ENCODE measurements at places on chromosomes 1 and 21.

DNA sequence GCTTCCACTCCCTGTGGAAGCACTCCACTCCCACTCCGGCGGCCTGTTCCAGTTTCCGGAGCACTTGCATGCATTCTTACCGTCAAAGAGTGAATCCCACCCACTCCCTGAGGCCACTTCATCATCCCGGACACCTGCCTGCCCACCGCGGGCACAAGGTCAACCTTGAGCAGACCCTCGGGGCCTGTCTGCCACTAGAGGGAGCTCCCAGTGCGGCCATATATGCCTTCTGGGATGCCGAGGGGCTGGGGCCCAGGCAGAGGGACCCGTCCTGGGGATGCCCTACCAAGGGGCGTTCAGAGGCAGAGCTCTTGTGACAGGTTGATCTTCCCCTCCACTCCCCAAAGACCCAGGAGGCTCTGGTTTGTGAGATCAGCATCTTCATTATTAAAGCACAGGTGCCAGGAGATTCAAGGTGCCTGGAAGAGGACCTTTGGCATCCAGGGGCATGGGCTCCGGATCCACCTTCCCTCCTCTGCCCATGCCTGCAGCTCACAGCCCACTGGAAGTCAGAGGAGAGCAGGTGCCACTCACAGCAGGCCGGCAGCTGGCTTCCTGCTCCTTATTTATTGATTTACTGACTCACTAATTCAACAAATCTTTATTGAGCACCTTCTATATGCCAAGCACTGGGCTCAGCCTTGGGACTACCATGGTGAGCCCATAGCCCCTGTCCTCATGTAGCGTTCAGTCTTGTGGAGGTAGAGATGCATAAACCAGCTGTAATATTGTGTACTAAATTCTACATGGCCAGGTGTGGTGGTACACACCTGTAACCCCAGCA lies 47.3 kb downstream of the UBIAD1 start:
- DNase-seq = peak; percentile 10

DNA sequence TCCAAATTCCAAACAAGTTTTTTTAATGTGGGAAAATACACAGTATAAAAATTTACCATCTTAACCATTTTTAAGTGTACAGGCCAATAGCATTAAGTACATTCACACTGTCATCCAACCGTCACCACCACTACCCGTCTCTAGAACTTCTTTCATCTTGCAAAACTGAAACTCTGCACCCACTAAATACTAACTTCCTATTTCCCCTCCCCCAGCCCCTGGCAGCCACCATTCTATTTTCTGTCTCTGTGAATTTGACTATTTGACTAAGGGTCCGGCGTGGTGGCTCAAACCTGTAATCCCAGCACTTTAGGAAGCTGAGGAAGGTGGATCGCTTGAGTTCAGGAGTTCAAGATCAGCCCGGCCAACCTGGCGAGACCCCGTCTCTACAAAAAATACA lies 36.1 kb downstream of the CLSTN1 start:
- peak; percentile 65 for DNase-seq

DNA sequence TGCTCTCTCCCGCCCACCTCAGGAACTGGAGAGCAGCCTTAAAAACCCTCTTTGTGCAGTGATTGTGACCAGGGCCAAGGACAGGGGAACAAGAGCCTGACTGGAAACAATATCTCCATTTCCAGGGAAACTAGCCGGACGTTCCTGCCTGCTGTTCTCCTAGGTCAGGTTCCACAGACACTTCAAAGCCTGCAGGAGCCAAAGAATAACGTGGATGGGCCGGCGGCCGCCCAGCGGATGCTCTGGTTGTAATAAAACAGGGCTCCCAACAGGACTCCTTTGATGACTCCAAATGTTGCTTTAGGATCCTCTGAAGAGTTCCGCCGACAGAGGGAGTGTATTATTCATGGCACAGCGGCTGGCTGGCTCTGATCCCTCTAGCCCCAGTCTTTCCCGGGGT lies 162.2 kb downstream of the PLXNA2 start:
- DNase-seq = no peak

GRCh38 chr1:48756683-48757316 lies 19.9 kb downstream of the BEND5 start:
- no peak for DNase-seq

DNA sequence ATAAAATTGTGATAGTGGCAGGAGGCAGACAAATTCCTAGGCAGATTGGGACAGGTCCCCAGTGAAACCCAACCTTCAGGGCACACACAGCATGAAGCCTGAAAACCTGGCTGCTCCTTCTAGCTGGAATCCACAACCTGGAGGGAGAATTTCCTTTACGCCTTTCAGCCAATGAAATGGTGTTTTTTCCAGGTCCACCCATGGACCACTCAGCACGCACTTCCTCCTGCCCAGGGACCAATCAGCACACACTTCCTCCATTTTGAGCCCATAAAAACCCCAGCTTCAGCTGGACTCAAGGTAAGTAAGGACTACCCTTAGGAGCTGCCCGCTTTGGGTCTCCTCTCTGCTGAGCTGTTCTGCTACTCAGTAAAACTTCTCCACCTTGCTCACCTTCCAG lies 120.1 kb downstream of the AKT3 start:
- DNase-seq = no peak

- DNase-seq = no peak
These were observed 57.8 kb downstream of the KCNJ15 start for GRCh38 chr21:38314558-38314957.

DNA sequence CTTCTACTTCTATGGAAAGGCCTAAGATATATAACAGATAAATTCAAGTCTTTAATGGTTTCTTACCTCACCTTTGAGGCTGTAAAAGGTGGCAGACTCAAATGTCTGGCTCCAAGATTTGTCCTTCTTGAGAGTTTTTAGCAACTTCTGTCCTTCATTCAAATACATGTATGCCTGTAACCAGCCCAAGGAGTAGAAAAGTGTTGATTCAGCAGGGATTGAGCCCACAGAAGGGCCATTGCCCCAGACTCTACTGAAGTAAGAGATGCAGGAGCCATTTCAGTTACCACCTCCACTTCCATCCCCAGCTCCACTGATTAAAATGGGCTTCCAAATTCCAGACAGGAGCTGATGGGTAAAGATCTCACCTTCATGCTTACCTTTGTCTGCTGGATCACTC lies 80.0 kb downstream of the ADCY10 start:
- DNase-seq = no peak

DNA sequence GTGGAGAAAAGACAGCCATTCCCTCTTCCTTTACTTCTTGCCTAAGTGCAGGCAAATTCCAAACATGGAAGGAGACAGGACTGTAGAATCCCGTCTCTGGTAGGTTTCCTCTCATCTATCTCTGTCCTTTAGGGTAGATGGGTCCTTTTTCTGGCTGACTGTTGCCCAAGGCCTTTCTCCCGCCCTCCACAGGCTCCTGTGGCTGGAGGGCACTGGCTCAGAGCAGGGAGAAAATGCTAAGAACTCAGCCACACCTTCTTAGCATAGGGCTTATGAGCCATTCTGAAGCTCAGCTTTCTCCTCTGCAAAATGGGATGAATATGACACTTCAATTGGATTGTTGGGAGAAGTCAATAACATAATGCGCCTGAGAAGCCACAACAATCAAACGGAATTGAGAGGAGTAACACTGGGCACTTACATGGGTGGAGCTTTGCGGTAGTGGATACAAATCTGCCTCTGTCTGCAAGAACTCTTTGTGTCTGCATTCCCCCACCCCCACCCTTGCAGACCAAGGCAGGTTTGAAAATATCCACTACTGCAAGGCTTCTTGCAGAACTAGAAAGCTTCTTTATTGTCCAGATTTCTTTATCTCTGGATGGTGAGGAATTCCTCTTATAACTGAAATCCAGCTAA lies 94.7 kb downstream of the CSMD2 start:
- DNase-seq = no peak

- DNase-seq = no peak
These were observed 60.5 kb downstream of the CAPN9 start for GRCh38 chr1:230807561-230808280.

- no peak for DNase-seq
These were observed 21.3 kb upstream of the ATF3 start for GRCh38 chr1:212587016-212587887.

- peak; percentile 75 for DNase-seq
These were observed 5.9 kb upstream of the TTC22 start for GRCh38 chr1:54806931-54807611.

- no peak for DNase-seq
These were observed 160.5 kb downstream of the PTBP2 start for GRCh38 chr1:96882096-96882495.

DNA sequence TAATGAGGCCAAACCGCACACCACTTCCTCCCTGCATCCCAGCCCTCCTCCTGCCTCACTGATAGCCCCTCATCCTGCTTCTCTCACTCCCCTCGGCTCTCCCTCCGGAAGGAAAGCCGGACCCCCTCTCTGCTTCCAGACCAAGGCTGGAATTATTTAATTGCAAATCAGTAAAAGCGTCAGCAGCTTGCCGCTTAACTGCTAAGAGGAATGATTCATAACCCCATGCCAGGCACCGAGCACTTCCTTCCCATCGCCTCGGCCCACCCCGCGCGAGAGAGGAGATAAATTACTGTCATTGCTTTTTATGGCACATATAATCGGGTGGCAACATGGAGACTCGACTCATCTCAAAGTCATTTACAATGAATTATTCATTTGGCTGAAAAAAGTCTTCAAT lies 77.3 kb downstream of the UBIAD1 start:
- DNase-seq = no peak

DNA sequence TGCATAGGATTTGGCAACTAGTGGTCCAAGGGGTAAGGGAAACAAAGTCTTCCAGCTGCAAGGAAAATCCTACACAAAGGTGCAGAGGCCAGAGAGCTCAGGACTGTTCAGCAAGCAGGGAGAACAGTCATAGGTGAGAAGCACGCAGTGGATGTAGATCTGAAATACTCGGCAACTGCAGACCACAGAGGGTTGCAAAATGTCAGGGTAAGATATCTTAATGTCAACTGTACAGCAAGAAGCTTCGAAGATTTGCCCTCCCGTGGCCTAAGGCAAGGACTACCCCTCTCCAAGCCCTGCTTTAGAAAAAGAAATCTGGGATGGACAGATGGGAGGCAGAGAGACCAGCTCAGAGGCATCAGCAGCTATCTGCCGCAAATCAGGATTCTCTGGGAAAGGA lies 153.4 kb upstream of the IRF2BP2 start:
- DNase-seq = no peak

- no peak for DNase-seq
These were observed 89.8 kb downstream of the MRPL37 start for GRCh38 chr1:54289712-54290233.

DNA sequence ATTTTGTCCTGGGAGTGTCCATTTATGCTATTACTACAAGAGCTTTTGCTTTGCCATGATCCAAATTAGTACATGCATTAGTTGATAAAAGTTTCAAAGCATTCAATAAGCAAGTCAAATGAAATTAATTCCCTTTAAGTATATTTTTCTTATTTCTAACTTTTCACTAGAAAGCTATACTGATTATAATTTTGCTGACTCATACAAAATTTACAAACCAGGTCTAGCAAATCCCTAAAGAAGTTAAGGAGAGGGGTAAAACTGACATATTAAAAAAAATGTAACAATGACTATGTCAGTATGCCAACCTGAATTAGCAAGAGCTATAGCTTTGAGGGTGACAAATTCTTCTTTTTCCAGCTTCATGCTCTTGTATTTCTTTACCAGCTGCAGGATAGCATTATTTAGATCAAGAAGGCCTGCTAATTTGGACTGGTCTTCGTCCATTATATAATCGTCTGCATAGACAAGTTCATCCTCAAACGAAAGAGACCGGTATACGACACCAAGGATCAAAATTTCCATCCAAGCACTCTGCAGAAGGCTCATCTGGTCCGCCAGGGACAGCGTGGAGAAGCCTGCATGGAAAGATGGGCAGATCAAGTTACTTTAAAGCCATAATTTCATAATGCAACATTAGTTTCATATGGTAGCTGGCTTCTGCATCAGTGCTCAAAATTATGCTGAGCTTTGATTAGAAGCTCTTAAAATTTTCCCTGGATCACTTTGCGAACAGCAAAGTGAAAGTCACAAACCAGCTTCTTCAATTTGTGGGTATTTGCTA lies 95.8 kb upstream of the USH2A start:
- DNase-seq = no peak

DNA sequence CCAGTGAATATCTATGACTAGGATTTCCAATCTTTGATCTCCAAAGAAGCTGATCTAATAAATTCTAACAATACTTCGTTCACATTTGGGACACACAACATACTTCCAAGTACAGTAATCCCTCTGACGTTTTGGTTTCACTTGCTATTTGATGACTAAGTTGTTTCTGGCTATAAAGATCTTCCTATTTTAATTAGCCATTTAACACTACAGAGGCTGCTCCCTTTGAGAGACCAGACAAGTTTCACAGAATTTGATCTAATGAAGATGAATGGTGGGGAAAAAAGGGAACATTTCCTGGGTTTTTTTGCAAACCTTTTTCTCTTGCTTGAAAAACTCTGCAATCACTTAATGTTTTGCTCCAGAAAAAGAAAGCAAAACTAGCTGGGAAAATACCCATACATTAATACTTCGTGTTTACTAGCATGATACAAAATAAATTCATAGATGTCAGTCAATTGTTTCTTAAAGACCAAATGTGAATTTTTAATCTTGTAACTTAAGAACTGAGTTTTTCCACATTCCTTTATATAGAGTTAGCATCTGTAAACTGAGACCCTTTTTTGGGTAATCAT lies 28.0 kb upstream of the GLIS1 start:
- peak; percentile 23 for DNase-seq

DNA sequence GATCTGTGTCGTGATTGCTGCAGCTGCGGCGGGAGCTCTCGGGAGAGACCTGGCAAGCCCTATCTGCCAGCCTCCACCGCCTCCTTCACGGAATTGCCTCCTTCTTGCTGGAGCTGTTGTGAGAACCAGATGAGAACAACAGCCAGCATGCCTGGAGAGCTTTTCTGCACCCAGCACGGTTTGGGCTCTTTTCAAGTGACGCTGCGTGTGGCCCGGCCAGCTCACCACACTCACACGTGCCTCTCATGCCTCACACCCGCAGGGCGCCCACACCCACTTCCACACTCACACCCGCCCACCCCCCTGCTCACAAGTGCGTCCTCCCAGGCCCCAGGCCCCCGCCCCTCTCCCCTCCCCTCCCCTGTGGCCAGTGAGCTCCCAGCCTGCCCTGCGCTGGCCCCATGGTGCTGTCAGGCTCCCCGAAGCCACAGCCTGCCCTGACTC lies 135.7 kb upstream of the RUNX3 start:
- DNase-seq = peak; percentile 70

DNA sequence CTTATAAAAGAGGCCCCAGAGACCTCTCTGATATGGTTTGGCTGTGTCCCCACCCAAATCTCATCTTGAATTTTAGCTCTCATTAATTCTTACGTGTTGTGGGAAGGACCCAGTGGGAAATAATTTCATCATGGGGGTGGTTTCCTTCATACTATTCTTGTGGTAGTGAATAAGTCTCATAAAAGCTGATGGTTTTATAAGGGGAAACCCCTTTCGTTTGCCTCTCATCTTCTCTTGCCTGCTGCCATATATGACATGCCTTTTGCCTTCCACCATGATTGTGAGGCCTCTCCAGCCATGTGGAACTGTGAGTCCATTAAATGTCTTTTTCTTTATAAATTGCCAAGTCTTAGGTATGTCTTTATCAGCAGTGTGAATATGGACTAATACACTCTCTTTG lies 22.5 kb upstream of the NEK7 start:
- DNase-seq = no peak

DNA sequence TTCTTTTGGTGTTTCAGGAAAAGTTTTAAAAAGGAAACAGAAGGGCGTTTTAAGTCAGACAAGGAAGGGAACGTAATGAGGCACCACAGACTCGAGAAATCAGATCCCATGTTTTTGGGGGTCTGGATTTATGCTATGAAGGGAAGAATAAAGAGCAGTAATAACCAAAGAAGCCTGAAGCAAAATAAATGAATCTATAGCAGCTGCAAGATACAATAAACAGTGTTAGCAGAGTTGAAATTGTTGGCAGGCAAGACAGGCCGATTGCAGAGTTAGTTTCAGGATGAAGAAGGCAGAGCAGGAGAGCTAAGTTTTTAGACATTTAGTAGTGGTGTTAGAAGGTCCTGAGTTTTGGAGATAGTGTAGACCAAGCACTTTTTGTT lies 425 bp downstream of the DDR2 start:
- DNase-seq = no peak

Measured in CD4-positive, alpha-beta T cell treated with Interleukin-4 for 4 hours (primary cell).